ENCODE measurements at places on chromosomes 1 and 21. TPM values are rescaled to one million over a fixed set of nuclear protein-coding genes. Genes with fewer than 3 reads are reported as not detected.

Gene KCNN3
- 0.05 TPM for total RNA-seq

DNA sequence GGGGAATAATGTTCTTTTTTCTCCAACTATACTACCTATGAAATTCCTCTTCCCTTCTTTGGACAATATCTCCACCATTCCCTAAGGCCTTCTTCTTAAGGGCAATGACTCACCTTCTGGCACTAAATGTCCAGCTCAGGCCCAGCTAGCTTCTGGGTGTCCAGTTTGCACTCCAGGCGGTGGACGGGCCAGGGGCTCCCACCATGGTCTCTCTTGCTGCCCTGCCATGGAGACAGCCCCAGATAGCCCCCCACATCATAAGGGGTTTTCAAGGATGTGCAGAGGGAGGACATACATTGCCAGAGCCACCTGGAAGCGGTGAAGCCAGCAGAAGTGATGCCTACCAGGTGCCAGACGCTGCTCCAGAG lies 43.8 kb downstream of the C1orf198 start:
- DNase-seq = no peak

GRCh38 chr1:72678683-72679082 lies 396.3 kb upstream of the NEGR1 start:
- DNase-seq = no peak

GRCh38 chr1:56961426-56961825 lies 4.4 kb downstream of the C8B start:
- no peak for DNase-seq

Gene KRTAP8-1
- total RNA-seq = not detected

GRCh38 chr1:82343381-82343780 lies 542.6 kb downstream of the ADGRL2 start:
- no peak for DNase-seq

DNA sequence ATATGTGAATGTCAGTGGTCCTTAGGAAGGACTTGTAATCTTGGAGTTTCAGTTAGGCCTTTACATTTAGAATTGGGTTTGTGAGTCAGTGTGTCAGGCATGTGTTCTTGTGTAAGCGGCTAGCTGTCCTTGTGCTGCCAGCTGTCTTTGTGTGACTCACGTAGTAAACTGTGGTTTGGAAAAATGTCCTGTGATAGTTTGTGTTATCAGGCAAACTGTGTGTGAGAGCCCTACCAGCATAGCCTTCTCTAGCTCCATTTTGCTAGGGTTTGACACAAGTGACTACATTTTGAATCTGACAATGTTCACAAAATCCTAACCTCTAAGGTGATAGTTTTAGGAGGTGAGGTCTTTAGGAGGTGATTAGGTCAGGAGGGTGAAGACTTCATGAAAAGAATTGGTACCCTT lies 6.9 kb upstream of the SLC35D1 start:
- DNase-seq = peak; percentile 84

- no peak for DNase-seq
Observed at GRCh38 chr1:177466286-177466685, 295.5 kb downstream of the BRINP2 start.

DNA sequence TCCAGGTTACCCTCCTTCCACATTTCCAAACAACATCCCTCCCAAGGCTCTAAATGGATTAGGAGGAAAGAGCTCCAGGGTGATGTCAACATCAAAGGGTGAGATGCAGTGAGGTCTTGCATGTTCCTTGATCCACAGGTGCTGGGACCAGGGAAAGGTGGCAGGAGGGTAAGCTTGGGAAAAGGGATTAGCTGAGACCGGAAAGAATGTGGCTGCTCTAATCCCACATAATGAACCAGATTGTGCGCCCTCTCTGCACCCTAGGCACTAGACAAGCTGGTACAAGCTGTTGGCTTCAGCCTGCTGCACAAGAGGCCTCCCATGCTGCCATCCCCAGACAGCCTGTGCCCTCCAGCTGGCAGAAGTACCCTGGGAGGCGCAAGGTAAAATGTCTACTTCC lies 34.9 kb downstream of the PLXNA2 start:
- no peak for DNase-seq

- no peak for DNase-seq
Observed at GRCh38 chr1:8213136-8213535, 104.8 kb upstream of the SLC45A1 start.

DNA sequence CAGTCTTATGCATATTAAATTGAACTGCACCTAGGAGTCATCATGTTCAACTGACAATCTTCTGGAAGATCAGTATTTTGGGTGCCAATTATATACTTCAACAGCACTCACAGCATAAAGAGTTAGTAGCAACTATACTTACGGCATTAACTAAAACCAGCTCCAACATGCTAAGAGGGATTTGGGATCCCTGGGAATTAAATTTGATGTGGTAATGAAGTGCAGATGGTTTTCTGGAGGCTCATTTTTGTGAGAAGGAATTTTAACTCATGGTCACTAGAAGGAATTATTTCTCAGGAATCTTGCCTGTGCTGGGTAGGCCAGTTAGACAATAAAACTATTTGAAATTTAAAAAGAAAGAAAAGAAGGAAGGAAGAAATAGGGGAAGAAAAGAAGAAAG lies 18.3 kb downstream of the IFI44 start:
- no peak for DNase-seq

Gene DUSP10
- total RNA-seq = 1.4 TPM

GRCh38 chr1:243831463-243831862 lies 18.6 kb downstream of the AKT3 start:
- DNase-seq = no peak

Gene PROK1
- not detected for total RNA-seq

DNA sequence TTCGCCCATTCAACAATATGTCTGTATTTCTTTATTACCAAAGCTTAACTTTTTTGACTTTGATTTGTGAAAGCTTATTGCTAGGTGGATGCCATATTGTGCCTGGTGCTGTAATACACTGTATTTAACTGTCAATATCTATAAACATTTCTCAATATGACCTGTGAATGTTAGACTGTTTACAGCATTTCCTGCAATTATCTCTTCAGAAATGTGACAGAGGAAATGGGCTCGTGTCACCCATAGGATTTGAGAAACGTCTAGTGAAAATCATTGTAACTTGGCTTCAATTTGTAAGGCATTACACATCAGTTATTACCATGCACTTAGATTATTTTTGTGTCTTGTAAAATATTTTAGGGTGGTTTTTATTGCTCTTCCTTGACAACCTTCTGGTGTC lies 237.8 kb upstream of the ADGRL2 start:
- DNase-seq = no peak

Gene ADAMTS4
- total RNA-seq = 0.26 TPM

GRCh38 chr1:153349363-153350320 lies 1.0 kb upstream of the PGLYRP4 start:
- DNase-seq = no peak

- DNase-seq = no peak
Observed at GRCh38 chr21:43211072-43211759, 42.4 kb downstream of the CRYAA start.

GRCh38 chr1:50968158-50968820 lies 1.8 kb upstream of the CDKN2C start:
- no peak for DNase-seq

DNA sequence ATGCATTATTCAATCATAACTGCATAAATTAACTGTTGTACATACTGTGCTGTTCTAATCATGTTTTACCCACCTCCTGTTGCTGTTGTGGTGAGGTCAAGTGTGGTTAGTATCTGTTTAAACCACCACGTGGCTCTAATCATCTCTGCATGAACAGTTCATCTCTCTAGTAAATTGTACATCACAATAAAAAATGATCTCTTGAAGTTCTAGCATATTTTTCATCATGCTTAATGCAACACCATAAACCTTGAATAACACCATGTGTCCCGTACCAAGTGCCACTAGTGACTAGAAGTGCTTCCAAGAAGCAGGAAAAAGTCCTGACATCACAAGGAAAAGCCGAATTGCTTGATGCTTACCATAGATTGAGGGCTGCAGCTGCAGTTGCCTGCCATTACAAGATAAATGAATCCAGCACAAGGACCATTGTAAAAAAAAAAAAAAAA lies 51.7 kb downstream of the SNRPE start:
- DNase-seq = no peak

Gene MAB21L3
- not detected for total RNA-seq

DNA sequence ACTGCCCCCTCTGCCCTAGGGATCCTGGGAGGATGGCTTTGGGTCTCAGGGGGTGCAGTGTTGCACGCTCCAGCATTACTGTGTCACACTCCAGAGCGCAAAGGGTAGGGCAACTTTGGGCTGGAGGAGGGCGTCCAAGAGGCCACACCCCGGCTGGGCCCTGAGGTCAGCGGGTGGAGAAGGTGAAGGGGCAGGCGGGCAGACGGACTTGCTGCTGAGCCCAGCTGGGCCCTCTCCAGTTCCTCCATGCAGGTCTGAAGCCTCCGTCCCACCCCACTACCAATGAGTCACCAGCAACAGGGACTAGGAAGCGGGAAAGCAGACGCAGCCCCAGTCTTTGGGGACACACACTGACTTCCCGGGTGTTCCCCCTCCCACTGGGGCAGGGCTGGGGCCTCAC lies 116.0 kb downstream of the CASZ1 start:
- DNase-seq = no peak

GRCh38 chr1:1432274-1432950 lies 3.1 kb upstream of the VWA1 start:
- no peak for DNase-seq

GRCh38 chr21:42215942-42216725 lies 2.8 kb upstream of the ABCG1 start:
- DNase-seq = no peak

Gene LCE1C
- total RNA-seq = not detected

DNA sequence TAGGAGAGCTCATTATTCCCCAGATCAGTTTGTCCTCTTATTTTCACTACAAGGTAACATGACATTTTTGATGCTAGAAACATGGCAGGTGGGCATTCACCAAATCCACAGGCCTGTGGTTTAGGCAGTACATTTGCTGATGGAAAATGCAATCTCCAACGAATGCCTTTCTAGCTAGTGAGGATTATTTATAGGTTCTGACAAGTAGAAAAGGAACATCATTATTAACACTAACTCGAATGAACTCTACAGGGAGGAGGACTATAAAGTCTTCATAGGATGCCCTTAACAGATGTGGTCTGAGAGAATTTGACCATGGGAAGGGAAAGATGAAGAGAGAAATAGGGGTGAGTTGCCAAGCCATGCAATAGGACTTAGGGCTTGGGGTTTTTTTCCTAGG lies 71.5 kb upstream of the BCL10 start:
- no peak for DNase-seq

Gene HSD3B1
- not detected for total RNA-seq

- no peak for DNase-seq
Observed at GRCh38 chr1:64881281-64881680, 85.1 kb downstream of the JAK1 start.

DNA sequence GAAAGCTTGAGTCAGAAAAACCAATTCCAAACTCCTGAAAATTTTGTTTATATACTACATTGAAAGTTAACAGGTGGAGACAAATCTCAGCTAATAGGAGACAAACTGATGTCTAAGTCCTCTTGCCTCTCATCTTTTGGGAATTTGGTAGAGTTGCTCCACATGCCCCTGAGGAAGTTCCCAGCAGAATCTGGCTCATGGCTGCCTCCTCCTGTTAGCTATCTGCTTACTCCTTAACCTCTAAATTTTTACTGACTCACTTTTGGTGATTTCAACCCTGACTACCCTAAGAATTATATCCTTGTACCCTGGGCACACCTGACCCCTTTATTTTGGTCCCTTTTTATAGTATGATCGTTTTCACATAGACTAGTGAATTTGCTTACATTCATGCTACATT lies 633.7 kb upstream of the USP24 start:
- DNase-seq = no peak

DNA sequence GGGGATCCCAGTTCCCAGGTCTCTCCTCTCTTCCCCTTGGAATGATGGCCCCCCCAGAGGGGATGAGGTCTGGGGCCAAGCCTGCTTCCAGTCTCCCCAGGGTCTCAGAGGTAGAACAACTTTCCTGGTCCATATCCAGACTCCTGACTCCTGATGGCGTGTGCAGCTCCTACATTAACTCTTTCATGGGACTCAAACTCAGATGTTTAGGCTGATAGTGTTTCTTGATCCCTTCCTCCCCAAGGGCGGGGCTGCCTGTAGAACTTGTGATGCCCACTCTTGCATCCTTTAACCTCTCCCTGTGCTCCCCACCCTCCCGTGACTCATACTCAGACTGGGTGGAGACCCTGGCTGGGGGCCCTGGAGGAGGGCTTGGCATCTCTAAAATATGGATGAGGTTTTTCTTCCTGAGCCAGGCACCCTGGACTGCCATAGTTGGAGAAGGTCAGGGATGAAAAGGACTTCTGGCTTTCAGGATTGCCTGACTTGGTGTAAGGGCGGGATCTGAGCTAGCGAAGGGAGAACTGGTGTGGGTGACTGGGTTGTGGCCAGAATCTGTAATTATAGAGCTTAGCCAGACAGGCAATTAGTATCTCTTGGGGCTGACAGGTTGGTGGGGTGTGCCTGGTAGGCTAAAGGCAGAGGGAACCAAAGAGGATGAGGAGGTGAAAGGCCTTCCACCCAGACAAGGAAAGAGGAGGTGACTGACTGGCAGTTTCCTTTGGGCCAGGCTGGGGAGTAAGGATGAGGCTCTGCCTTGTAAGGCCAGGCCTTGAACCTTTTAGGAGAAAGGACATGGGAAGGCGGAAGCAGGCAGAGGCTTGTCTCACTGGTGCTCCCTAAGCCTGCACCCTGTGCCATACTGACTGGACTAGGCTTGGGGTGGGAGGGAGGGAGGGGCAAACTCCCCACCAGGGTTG lies 1.5 kb downstream of the ATP8B2 start:
- no peak for DNase-seq

Gene GFI1
- 0.49 TPM for total RNA-seq

GRCh38 chr21:44518686-44519085 lies 21.3 kb downstream of the KRTAP10-1 start:
- no peak for DNase-seq

DNA sequence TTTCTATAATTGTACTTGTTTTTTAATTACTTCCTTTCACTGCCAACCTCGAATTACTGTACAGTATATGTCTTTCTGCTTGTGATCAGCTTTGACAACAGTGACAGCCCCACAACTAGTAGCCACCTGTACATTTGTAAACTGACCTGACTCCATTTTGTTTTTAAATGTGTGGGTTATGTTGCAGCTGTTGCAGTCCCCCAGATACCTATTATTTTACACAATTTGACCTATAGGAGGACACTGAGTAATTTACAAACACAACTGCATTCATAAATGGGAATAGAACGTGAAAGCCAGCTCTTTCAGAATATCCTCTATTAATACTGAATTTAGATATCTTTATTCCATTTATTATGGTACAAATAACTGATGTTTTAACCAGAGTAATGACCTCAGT lies 2.5 kb upstream of the VAMP3 start:
- DNase-seq = no peak

Gene RGL1
- 0.92 TPM for total RNA-seq

GRCh38 chr1:27816921-27817630 lies 13.5 kb upstream of the PPP1R8 start:
- no peak for DNase-seq

Gene OR10K2
- total RNA-seq = not detected

- no peak for DNase-seq
Observed at GRCh38 chr1:187471555-187471954, 642.8 kb downstream of the PLA2G4A start.

Gene ADAMTS5
- 0.05 TPM for total RNA-seq

- DNase-seq = no peak
Observed at GRCh38 chr1:222299524-222299923, 248.4 kb downstream of the HHIPL2 start.
